ENCODE measurements at places on chromosomes 2 and 18.

DNA sequence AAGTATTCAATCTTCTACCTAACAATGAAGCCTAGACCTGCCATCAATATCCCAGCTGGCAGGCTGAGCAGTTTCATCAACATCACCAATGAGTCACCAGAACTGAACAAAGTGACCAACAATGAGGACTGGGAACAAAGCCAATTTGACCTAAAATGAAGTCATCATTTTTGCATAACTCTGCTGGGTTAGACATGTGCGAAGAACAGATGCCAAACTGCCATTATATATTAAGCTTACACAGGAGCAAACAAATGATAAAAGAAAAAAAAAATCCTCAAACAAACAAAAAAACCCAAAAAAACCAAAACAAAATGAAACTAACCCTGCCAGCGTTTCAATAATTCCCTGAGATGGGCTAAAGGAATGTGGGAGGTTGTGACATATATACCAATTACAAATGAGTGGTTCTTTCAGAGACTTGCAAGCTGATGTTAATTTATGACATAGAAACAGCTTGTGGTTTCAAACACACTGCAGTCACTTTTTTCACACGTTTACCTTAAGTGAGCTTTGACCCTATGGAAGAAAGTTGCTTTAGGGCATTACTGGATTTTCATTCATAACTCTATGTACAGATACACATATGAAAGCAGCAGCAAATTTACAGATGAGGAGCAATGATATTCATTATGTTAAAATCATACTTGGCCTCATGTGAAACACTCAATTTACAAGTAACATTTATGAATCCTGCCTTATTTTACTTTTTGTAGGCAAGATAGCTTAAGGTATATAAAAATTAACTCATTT, 56.9 kb upstream of the CCDC141 start:
- no peak for DNase-seq

- DNase-seq: no peak
These were observed 47.1 kb downstream of the COPS8 start for GRCh38 chr2:237132799-237133198.

- no peak for DNase-seq
These were observed 63.1 kb downstream of the NAPG start for GRCh38 chr18:10588975-10589374.

DNA sequence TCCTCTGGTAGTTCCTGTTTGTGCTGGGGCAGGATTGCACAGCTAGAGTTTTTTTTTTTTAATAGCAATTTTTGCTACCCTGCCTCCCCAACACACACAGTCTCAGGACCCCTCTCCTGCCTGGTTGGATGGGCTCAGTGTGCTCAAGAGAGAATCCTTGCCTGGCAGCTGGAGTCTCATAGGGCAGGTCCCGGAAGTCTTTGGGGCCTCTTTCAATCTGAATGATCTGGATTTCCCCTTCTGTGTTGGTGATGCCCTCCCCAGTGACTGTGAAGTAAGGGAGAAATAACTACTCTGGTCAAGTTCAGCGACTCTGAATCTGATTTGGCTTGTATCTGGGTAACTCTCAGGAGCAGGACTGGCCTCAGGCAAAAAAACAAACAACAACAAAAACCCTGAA, 220.6 kb upstream of the LRRTM1 start:
- no peak for DNase-seq

- no peak for DNase-seq
These were observed 90.6 kb upstream of the PELI1 start for GRCh38 chr2:64234785-64235184.

DNA sequence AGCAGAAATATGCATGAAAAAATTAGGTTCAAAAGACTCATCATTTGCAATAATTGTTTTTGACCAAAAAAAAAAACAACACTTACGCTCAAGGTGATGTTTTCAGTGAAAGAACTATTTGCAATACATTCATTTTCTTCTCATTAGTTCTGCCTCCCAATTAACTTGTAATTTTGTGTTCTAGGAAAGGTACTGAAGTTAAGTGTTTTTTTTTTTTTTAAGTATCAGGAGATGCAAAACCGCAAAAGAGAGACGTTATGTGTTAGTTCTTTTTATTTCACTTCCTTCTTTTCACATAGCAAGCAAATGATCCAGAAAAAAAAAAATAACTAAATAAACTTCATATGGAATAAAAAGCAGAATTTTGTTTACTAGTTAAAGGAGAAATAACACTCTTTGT, 735.2 kb upstream of the GCFC2 start:
- no peak for DNase-seq

- no peak for DNase-seq
These were observed 76.0 kb downstream of the RFTN2 start for GRCh38 chr2:197599285-197599965.

GRCh38 chr2:20599861-20600461, 50.9 kb downstream of the HS1BP3 start:
- no peak for DNase-seq

GRCh38 chr2:46915281-46915810, at the start of gene MCFD2:
Gene MCFD2, minus strand, starts transcription at chr2:46915806. Its CDS starts 6,635 bp downstream, at chr2:46909171.
- DNase-seq: no peak

DNA sequence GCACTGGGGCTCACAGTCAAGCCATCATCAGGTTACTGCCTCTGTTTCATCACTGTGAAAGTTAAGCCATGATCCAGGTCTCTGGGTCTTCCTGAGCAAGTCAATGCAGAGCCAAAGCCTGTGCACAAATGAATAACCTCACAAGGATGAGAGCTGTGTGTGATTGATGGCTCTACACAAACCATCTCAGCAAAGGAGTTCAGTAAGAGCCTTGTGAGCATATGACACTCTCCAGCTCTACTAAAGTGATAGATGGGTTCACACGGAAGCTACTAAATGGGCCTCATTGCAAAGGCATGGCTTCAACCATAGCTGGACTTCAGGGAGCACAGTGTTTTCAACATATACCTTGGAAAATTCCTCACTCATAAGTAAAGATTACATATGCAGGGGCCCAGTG, 101.5 kb downstream of the AFF3 start:
- no peak for DNase-seq

GRCh38 chr2:138622613-138623012, 121.0 kb downstream of the SPOPL start:
- DNase-seq: no peak

- no peak for DNase-seq
These were observed 10.7 kb upstream of the IAH1 start for GRCh38 chr2:9463698-9464034.

GRCh38 chr2:169014780-169015179, 16.3 kb downstream of the ABCB11 start:
- DNase-seq: no peak

DNA sequence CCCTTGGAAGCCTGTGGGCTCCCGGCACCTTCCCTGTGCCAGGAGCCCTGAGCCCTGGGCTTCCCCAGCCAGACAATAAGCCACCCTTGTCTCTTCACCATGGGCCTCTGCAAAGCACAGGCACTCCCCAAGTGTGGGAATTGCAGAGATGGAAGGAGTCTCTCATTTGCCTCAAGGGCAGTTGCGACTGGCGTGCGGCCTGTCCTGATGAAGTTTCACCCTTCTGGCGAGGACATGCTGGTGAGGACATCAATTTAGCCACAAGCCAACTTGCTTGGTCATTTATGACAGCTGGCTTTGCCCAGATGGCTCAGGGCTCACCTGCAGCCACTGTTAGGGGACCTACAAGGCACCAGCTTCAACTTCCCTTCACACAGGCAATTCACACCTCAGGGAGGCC, 180.2 kb downstream of the ANAPC1 start:
- no peak for DNase-seq

DNA sequence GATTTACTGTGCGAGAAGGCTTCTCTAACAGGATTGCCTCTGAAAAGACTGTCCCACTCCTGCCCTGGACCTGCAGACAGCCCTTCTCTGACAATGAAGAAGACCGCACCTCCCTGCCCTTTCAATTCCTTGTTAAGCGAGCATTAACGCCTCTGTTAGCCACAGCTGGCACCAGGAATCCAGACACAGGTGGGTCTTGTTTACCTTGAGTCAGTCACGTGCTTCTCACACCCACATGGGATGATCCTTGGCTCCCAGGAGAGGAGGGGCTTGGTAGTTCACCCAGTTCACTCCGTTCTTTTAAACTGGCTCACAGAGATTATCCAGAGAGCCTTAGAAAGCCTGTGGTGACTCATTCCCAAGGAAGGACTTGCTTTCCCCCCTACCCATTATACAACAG, 410.5 kb upstream of the MEIS1 start:
- no peak for DNase-seq

DNA sequence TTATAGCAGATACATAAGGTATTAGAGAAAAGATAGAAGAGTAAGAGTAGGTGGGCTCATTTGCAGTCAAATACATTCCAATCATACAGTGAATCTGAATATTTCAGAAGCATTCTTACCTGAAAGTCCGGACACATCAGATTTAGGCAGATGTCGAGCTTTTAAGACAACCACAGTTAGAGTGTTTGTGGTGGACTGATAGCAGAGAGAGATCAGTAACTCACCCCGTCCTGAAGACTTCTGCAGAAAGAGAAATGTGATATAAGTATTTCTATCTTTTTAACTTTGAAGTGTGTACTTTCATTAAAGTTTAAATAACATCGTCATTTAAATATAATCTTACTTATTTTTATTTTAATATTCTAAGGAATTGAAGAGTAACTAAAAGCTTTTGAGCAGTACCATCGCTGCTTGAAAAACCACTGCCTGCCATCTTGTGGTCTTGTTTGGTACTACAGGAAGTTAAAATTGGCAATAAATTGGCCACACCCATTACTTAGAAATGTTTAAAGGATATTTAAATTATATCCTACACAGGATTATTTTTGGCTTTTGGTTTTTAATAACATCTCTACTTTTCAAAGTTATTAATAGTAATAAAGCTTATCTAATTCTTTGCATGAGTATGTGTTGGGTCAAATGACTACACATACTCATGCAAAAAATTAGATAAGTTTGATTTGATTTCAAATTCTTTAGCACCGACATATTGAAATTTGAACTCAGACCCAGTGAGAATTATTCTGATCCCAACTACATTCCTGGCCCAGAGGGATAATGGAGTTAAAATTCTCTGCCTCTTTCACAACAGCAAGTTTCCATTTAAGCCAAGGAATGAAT, 5.5 kb downstream of the SYT4 start:
- DNase-seq: no peak

- DNase-seq: no peak
These were observed 89.4 kb upstream of the MAP2 start for GRCh38 chr2:209334188-209335017.

DNA sequence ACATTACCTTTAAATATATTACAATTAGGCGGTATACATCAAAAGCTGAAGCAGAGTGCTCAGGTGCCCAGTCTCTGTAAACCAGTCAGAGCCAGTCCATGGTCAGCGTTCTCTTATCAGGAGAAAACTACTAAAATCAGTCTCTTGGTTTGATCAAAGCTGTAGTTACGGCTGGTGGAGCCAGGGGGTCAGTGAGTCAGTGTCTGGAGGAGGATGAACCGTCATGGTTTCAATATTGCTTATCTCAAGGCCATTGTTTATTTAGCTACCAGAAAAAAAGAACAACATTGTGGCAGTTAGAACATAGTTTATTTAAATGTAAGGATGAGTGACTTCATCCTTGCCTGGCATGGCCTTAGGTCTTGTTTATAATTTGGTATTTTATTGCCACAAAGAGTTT, 71.3 kb upstream of the NYAP2 start:
- DNase-seq: no peak

- no peak for DNase-seq
These were observed 46.3 kb downstream of the TCF7L1 start for GRCh38 chr2:85179541-85179940.

DNA sequence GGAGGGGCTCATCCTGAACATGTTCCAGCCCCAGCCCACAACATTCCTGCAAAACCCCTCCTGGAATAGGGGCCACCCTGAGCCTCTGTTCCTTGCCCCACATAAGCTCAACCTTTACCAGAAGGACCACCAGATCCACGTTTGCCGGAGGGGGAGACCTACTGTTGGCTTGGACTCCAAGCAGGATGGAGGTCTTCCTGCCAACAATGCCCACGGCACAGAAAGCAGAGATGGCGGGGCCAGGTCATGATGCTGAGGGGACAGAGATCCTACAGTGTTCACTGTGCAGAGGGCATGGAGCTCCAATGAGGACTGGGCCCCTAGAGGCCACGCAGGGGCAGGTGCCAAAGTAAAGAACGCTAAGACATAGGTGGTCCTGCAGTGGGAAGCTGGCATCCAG, 98.5 kb upstream of the RAB6C start:
- DNase-seq: no peak

DNA sequence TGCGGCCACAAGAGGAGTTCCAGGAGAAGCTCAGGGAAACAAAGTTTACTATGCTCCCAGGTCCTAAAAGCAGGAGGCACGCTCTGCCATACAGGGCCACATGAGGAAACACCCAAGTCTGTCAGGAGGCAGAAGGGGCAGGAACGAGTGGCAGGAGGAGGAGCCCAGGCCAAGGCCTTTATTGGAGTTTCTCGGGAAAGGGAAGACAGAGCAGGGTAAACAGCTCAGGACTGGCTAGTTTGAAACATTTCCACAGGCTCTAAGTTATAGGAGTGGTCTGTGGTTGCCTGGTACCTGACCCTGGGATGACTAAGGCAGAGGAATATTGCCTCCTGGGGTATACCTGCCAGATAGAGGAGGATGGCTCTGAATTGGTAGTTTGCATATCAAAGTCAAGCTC, 3.7 kb upstream of the ZNF638 start:
- no peak for DNase-seq

All from stimulated activated CD4-positive, alpha-beta T cell treated with anti-CD3 and anti-CD28 coated beads, Interleukin-1b, Interleukin-23, amount 100 ng/mL, for 1 hour (primary cell).